ENCODE measurements at places on chromosomes 6 and 20. TPM values are rescaled to one million over a fixed set of nuclear protein-coding genes. Genes with fewer than 3 reads are reported as not detected.

DNA sequence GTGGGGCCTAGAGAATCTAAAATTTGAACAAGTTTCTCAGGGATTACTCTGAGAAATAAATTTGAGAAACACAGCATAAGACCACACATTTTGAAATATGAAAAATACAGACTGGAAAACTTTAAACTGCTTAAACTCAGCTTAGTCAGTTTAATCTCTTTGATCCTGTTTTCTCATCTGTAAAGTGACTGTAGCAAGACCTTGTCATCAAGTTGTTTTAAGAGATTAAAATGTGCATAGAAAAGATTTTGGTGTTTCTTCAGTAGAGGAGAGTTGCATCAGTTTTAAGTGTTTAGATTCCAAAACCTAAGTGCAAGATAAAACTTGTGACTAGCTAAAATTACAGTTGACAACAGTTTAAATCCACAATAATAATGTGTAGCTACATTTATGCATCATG, 8.1 kb upstream of the BCKDHB start:
- DNase-seq: peak; percentile 47

- no peak for DNase-seq
Measured at GRCh38 chr20:57429580-57430200, 38.5 kb downstream of the RBM38 start.

GRCh38 chr6:156876302-156876701, 99.1 kb downstream of the ARID1B start:
- DNase-seq: no peak

DNA sequence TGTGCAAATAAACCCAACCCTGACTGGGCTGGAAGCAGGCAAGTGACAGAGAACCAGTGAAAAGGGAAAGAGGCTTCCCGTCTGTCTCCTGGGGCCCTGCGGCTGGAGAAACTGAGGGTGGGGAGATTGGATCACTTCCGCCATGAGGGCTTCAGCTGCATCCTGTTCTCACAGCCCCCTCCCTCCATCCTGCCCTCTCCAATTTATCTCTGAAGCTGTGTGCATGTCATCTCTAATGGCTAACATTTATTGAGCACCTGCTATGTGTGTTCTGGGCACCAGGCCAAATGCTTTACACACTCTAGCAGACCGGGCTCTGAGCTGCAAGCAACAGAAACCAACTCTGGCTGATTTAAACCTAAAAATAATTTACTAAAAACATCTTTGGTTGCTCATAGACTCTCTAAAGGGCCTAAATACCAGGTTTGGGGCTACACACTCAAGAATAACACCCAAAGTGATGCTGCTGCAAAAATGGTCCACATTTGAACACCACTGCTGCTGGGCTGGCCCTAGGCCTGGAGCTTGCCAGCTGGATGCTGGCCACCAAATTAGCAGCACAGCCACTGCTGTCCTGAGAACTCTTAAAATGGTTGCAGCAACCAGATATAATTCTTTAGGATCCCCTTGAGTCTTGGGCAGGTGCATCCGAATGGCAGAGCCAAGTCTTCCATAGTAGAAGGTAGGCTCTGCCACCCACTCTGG, 123.6 kb upstream of the LRFN2 start:
- no peak for DNase-seq

DNA sequence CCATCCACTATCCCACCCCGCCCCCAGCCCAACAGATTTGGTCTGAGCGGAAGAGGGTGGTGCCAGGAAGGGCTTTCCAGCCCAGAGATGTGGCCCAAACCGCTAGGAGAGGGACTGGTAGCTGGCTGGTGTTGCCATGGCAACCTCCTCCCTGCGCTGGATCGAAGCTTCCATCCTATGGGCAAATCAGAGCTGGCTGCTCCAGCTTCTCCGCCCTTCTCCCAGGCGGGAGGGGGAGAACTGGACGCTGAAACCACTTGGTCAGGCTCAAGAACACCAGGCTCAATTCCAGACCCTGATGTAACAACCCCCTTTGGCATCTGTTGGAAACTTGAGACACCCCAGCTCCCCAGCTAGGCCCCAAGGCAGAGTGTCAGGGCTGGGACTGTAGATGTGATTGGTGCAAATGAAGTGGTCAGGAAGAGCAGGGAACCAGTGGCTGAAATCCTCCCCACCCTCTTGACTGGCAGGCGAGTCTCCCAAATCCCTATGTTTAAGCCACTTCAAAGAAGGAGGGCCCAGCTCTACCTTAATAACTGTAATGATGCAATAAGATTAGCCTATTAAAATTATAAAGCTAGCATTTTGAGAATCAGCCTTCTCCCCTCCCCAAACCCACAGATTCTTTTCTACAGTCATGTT, 4.2 kb downstream of the RIMS4 start:
- peak; percentile 99 for DNase-seq

DNA sequence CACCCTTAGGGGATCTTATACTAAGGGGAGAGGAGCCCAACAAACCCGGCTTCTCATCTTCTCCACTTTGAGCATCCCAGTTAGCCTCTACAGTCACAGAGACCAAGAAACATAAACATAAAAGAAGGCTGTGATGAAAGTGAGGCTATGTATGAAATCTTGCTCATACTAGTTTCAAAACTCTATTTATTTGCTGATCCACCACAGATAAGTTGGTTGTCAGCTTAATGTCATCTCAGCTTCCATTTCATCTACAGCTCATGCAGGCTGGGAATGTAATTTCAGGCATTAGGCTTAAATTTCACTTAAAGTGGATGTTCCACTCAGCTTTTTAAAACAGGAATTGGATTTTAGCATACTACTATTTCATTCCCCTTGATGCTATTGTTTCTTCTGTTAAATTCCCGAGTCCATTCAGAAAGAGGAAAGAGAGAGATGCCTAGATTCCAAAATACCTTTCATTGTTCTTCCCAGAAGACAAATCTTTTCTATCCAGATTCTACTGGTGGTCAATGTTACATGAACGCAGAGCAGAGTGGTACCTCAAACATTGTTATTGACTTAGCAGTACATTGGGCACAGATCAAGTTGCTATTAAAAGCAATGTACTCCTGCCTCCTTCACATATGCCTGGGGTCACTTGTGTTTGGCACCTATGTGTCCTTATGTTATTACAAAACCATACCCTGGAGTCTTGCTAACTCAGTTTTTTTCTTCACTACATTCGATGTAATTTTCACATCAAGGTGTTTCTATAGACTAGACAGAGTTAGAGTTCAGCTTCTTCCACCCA, 149.0 kb downstream of the HACE1 start:
- no peak for DNase-seq

MAP7 gene
- total RNA-seq: 2.6 TPM

- DNase-seq: no peak
Measured at GRCh38 chr6:154930451-154930851, 64.7 kb upstream of the TIAM2 start.

DDX43 gene
- total RNA-seq: 2.6 TPM

MCHR2 gene
- total RNA-seq: 12.8 TPM

ZFP57 gene
- not detected for total RNA-seq

HLA-DPA1 gene
- 24.8 TPM for total RNA-seq
